DMS79 treated with DMSO at 0.1 percent for 48 hours (cell line): ENCODE measurements at places on chromosomes 6 and 20.

DNA sequence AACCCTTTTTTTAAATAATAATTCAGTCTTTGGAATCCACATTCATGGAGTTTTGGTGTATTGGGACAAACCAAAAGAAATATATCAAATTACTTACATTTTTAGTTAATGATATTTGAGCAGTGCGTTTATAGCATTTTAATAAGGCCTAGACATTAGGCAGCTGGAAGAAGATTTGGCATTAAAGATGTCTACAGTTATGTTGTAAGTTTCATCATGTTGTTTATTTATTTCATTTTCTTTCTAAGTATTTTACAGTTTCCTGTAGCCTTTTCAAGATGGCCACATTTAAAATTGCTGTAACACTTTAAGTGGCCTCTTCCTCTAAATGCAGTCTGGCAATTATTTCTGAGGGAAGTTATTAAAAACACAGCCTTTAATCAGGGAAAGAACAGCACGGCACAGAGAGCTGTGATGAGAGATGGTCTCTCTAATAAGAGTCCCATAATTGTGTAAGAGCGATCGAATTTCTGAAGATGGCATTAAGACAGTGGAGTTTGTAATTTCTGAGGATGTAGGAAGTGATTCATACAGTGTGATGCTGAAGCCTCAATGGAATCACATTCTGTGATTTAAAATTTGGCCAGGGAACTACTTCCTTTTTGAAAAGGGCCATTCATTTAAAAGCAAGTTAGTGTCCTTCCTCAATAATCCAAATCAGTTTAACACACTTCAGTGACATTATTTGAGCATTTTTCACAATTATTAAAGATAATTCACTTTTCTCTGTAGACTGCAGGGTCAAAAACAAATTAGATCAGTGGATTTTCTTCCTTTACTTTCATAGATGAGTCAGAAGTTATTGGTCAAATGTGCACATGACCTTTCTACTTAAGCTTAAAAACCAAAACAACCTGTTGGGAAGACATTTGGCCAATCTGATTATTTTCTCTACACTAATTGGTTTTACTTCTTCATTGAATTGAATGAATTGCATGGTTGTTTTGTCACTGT lies 52.4 kb upstream of the EDN3 start:
- no peak for DNase-seq

GRCh38 chr20:2871661-2872458 lies 1.4 kb upstream of the PTPRA start:
- no peak for DNase-seq

DNA sequence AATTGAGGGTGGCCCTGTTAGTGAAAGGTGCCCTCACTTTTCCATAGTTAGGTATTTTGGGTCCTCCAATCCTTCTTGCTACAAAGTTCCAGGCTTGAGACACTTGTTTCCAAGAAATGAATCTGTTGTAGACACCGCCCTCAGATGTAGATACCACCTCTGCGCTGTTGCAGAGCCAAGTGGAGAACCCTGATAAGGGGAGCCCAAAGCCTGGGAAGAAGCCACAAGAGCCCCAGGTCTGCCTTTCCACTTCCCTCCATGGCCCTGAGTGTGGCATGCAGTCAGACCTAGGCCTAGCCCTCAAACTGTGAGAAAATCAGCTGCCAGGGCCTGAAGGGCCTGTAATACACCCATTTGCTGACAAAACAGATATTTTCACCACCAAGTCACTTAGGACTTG lies 37.1 kb downstream of the DTD1 start:
- DNase-seq: no peak

- DNase-seq: no peak
These were observed 236.1 kb downstream of the SYNDIG1 start for GRCh38 chr20:24705486-24705885.

DNA sequence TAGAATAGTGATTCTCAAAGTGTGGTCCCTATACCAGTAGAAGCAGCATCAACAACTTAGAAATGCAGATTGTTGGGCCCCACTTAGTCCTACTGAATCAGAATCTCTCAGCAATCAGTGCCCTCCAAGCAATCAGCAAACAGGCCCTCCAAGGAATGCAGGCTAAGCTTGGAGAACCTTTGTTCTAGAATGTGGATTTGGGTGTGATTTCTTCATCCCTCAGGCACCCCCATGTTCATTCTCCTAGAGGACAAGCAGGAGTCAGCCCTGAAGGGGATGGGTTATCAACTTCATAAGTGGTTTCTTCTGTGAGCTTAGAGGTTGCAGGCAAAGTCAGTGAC lies 40.5 kb upstream of the TAF8 start:
- DNase-seq: no peak

DNA sequence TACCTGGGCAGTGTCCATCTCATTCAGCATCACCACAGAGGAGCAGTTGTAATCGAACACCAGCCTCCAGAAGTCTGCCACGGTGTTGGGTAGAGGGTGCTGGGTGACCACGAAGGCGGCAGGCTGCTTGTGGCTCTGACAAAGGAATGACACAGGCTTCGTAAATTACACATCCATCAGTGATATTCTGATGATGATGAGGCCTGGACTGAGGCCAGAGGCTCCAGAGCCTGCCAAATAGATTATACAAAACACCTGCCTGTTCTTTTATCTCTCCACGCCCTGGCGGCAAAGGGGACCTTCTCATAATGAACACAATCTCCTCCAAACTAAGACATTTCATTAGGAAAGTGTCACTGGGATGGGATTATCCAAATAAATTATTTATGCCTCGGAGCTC lies 480.2 kb upstream of the CHD6 start:
- DNase-seq: peak; percentile 29

DNA sequence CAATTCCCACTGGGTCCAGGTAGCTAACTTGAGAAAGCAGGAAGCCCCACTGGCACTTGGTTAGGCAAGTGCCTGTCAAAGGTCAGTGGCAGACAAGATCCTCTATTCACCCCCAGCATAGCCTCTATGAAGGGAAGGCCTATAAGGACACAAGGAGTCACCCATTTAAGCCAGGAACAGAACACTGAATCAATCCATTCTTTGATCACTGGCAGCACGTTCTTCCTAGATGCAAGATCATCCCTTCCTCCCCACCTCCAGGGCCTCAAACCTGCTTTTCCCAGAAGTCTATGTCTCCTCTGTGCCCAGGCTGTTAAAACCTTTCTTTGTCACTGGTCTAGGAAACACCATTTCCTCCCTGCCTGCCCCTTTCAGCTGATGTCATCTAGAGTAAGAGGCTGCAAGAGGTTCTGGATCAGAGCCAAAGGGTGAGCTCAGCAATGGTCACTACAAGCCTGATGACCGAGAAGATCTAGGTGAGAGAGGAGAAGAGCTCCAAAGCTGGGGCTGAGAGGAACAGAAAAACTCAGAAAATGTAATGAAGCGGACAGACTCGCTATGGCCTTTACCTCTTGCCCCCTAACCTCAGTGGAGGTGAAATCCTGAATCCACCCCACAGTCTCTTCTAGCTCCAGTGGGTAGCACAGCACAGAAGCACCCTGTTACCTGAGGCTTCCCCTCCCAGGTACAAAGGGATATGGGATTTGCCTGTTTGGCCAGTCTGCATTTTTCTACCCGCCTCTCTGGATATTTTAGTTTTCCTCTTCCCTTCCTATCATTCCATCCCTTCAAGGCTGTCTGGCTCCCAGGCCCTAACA lies 1.8 kb downstream of the GTPBP2 start:
- DNase-seq: peak; percentile 39

GRCh38 chr20:40607927-40608326 lies 81.1 kb downstream of the MAFB start:
- no peak for DNase-seq

GRCh38 chr6:6397842-6398241 lies 77.4 kb upstream of the F13A1 start:
- DNase-seq: no peak
